ENCODE measurements at places on chromosomes 16 and 17. TPM values are rescaled to one million over a fixed set of nuclear protein-coding genes. Genes with fewer than 3 reads are reported as not detected.

DNA sequence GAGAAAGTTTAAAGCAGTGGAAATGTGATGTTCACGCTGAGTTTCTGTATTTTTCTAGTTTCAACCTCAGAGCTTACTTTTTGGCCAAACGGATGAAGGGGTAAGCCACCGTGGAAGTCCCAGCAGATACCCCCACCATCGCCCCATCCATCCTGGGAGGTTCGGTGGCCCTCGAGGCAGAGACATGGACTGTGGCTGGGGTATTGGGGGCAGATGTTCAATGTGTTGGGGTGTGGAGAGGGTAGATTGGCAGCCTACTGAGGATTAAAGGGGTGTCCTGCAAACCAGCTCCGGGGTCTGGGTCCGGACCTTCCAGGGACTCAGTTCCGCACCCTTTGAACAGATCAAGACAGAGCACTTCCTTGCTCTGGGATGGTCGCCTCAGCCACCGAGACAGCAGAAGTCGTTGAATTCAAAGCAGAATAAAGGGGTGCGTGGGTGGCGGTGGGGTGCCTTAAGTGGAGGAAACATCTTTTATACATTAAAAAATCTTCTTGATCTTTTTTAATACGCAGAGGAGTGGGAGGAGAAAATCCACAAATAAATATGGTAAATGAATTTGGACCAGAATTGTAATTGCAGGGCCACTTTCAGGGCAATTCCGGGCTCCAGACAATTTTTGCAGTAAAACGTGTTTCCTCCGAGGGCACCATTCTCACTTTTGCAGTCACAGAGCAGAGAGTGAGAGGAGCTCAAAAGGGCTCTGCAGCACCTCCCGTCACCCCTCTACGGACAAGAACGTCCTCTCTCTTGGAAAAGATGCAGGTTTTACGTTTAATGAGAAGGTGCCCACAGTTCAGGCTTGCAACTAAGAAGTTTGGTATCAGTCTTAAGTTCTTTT, 8.2 kb upstream of the CBX8 start:
- H3K27ac ChIP-seq = no peak overlapping the region
- no peak overlapping the region for H3K4me3 ChIP-seq
- peaks cover 90% of the 10 kb centered on the region for H3K27me3 ChIP-seq
- 0 out of 2 replicates have a peak, but pooled peaks cover 3% of the 10 kb centered on the region for H3K4me1 ChIP-seq

DNA sequence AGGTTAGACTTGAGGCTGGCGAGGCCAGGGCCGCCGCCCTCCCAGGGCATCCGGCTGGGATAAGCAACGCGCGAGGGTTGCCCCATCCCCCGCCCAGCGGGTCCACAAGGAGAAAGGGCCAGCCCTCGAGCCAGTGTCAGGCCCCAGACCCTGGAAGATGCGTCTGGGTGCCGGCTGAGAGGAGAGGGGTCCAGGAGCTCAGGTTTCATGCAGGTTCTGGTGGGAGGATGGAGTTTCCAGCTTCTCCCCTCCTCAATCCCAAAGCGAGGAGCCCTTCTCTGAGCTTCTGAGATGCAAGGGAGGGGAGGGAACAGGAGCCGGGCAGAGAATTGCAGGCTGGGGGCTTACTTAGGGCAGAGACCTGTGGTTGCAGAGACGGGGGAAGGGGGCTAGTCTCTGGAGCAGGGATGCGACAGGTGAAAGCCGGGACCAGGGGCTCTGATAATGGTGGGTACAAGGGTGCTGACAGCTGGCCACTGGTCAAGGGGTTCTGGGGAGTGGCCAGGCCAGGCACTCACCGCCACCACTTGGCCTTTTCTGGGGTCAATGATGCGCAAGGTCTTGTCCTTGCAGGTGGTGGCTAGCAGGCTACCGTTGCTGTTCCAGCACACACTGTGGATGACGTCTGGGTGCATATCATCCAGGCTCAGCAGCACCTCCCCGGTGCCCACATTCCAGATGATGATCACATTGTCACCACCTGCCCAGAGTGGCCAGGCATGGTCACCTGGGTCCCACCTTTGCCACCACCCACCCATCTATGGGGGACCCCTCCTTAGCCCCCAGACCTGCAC, 4.2 kb downstream of the CORO6 start:
- peaks cover 26% of the 10 kb centered on the region for H3K4me1 ChIP-seq
- DNase-seq = no peak
- H3K27ac ChIP-seq = no peak overlapping the region
- no peaks in the 10 kb centered on the region for H3K27me3 ChIP-seq
- H3K4me3 ChIP-seq = no peak overlapping the region

GRCh38 chr17:73788111-73788510, 143.9 kb upstream of the SDK2 start:
- peaks cover 4% of the 10 kb centered on the region for H3K4me1 ChIP-seq
- DNase-seq = no peak
- H3K36me3 ChIP-seq = no peaks in the 10 kb centered on the region
- peaks cover 20% of the 10 kb centered on the region for H3K27me3 ChIP-seq

GRCh38 chr16:48231727-48232492, 12.2 kb upstream of the LONP2 start:
- no peak overlapping the region for H3K4me3 ChIP-seq
- H3K27ac ChIP-seq = no peak overlapping the region
- H3K36me3 ChIP-seq = no peaks in the 10 kb centered on the region
- no peaks in the 10 kb centered on the region for H3K4me1 ChIP-seq

- H3K4me1 ChIP-seq = no peaks in the 10 kb centered on the region
- no peaks in the 10 kb centered on the region for H3K36me3 ChIP-seq
- no peak for DNase-seq
- no peaks in the 10 kb centered on the region for H3K27me3 ChIP-seq
- no peak overlapping the region for H3K4me3 ChIP-seq
- no peak overlapping the region for H3K27ac ChIP-seq
Observed at GRCh38 chr16:27969574-27969973, 93.9 kb downstream of the GSG1L start.

- no peaks in the 10 kb centered on the region for H3K27me3 ChIP-seq
- DNase-seq = peak; percentile 100
- H3K4me1 ChIP-seq = peaks cover 55% of the 10 kb centered on the region
Observed at GRCh38 chr17:17737961-17738894, 57.0 kb downstream of the RAI1 start.

- no peaks in the 10 kb centered on the region for H3K36me3 ChIP-seq
- peak; percentile 74 for DNase-seq
- peaks cover 38% of the 10 kb centered on the region for H3K4me1 ChIP-seq
- no peak overlapping the region for H3K4me3 ChIP-seq
Observed at GRCh38 chr16:85302018-85302847, 190.0 kb upstream of the CIBAR2 start.

KRTAP1-5 gene
- not detected for total RNA-seq

JPH3 gene
- total RNA-seq = not detected

CTRB2 gene
- 0.56 TPM for total RNA-seq

RBBP6 gene
- 37.1 TPM for total RNA-seq
